Subcutaneous preadipocyte (primary cell): ENCODE measurements at places on chromosomes 12 and 14. TPM values are rescaled to one million over a fixed set of nuclear protein-coding genes. Genes with fewer than 3 reads are reported as not detected.

Gene AKAP5
- under 0.01 and 0.20 TPM in 2 replicates for total RNA-seq

Gene AQP5
- total RNA-seq = not detected in 2 replicates

Gene HVCN1
- total RNA-seq = 0.98 and 1.5 TPM in 2 replicates

Gene FAM222A
- total RNA-seq = under 0.01 and 0.20 TPM in 2 replicates

Gene PLEKHH1
- 0.37 and 0.98 TPM in 2 replicates for total RNA-seq

Gene GLIPR1L2
- total RNA-seq = 0.37 and 0.39 TPM in 2 replicates

Gene NEUROD4
- not detected in 2 replicates for total RNA-seq

Gene FSCB
- not detected in 2 replicates for total RNA-seq

Gene ACOT4
- total RNA-seq = 0.20 and 0.73 TPM in 2 replicates

Gene BCL11B
- total RNA-seq = 0.20 and 0.37 TPM in 2 replicates

Gene CCDC196
- total RNA-seq = not detected in 2 replicates

Gene OTOGL
- under 0.01 and 0.20 TPM in 2 replicates for total RNA-seq

Gene IFNG-AS1
- not detected in 2 replicates for total RNA-seq

Gene TSPAN8
- not detected in 2 replicates for total RNA-seq

Gene NFE2
- not detected in 2 replicates for total RNA-seq

Gene SIX4
- total RNA-seq = 3.3 and 10.8 TPM in 2 replicates

Gene NPAS3
- total RNA-seq = 0.98 and 1.5 TPM in 2 replicates
